ENCODE measurements at places on chromosomes 1 and 21.

- DNase-seq: no peak
Measured at GRCh38 chr1:228937851-228938536, 202.7 kb downstream of the RHOU start.

DNA sequence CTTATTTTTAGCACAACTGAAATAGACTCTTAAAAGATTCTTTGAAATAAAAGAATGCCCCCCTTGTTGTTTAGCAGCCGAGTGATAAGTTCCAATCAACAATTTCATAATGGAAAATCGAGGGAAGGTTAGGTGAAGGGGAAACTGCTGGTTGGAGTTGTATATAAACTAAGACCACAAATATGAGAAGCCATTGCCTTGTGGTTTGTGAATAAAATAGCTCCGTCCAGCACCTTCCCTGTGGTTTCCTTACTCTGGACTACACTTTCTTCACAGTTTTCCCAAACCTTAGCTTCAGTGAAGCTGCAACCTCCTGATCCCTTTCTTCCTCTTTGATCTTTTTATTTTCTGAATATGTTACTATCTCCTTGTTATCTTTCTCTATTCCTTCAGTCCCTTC, 6.7 kb upstream of the RAB3GAP2 start:
- no peak for DNase-seq

GRCh38 chr1:162835157-162835899, 25.6 kb downstream of the CCDC190 start:
- DNase-seq: no peak

GRCh38 chr1:1132956-1133750, 17.3 kb upstream of the C1orf159 start:
- DNase-seq: no peak

DNA sequence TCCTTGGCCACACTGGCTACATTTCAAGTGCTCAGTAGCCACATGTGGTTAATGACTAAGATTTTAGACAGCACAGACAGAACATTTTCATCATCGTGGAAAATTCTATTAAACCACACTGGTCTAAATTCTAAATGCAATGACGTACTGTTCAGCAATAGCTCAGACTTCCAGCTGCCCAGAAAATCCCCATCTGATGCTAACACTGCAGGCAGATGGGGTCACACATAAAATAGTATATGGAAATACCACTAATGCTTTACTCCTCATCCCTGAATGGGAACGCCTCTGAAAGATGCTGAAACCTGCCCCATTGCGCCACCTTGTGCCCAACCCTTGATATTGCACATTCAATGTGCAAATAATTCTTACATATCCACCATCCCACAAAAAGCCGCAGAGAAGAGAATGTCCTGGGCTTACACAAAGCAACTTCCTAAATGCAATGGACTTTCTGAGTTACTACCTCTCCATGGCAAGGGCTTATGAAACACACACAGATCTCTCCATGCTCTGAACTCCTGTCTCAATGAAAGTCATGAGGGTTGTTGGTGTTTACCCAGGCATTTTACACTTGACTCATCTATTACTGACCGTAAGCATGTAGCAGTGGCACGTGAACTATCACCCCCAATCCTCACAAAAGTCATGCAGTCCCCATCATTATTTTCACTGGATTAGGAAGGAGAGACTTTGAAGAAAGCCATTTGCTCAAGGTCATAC, 20.3 kb upstream of the SLC5A9 start:
- DNase-seq: peak; percentile 63

DNA sequence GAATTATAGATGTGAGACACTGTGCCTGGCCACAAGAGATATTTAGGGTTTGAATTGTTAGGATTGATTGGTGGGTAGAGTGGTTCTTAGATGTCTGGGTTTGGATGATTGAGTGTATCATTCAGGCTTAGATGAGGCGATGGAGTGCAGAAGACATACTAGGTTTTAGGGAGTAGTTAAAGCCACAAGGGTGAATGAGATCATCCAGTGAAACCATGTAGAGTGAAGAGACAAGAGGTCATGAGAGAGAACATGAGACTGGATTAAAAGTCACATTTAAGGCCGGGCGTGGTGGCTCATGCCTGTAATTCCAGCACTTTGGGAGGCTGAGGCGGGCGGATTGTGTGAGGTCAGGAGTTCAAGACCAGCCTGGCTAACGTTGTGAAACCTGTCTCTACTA, 37.2 kb downstream of the ZFYVE9 start:
- no peak for DNase-seq

DNA sequence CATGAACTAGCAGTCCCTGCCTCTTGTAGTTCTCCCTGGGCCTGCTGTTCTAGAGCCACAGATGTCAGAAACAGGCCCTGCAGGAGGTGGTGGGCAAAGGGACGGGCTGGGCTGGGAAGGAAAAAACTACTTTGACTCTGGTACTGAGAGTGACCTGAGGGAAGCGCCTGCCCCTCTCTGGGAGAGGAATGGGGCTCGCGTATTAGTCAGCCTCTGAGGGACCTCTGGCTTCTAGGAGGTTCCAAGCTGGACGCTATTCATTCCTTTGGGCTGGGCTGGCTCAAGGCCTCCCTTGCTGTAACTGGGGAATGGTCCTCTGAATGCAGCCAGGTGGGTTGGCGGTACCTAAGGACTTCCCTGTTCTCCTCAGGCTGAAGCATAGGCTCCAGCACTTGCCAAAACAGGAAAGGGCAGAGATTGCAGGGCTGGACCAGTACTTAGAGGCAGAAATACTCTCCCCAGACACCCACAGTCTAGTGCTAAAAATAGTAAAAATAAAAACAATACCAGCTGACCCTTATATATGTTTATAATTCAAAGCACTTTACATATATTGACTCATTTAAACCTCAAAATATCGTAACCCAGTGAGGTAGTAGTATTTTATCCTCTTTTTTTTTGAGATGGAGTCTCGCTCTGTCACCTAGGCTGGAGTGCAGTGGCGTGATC, 7.1 kb downstream of the POMGNT1 start:
- no peak for DNase-seq

DNA sequence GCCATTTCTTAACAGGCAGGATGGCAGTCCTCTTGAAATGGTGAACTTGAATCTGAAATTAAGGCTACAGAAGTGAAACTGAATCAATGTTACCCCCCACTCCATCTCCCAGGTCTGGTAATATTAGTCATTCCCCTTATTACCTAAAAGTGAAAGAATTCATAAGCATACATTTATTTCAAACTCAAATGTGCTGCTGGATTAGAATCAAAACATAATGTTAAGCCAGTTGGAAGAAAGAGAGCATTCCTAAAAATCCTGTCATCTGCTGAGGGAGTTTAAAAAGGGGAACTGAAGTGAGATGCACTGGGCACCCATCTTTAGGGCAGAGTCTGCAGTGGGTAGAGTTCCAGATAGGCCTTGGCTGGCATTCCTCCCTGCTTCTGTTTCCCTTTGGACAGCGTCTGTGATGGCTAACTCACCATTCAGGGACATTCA, 17.4 kb downstream of the KIAA0319L start:
- no peak for DNase-seq

Measured in SK-N-SH (cell line).